ENCODE measurements at places on chromosomes 2 and 18.

- peak; percentile 90 for DNase-seq
Observed at GRCh38 chr2:202375033-202375608, 1.0 kb upstream of the BMPR2 start.

DNA sequence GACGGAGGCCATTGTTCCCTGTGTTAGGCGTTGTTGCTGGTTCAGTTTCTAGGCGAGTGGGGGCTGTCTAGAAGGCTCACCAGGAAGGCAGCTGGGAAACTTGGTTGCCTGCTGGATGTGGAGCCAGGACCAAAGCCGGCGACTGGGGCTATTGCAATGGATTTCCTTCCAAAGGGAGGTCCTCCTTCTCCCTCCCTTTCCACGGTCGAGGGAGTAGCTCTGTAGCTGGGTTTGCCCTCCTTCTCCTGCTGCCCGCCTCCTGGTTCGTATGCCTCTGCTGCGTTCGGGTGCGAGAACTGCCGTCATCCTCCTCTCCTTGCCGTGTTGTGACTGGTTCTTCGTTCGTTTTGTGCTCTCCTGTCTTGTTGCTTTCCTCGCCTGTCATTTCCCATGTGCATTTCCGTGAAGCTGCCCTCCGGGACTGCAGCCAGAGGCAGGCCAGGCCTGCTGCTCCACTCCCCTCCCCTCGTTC lies 203.4 kb downstream of the NEDD4L start:
- peak; percentile 50 for DNase-seq

DNA sequence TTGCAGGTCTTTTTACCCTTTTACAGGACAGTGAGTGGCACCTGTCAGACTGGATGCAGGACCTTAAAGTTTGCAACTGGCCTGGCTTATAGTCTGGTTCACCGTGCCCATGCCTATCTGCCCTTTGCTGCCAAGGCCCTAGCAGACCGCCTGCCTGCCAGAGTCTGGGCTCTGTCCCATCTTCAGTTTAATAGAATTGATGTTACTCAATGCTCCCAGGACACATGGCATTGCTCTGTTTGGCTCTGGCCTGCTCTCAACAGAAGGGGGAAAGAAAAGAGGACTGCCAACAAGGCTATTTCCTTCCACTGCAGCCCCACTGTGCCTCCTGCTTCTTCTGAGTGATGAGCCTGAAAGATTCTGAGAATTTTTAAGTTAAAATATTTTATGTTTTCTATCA lies 25.6 kb upstream of the TMEM178A start:
- DNase-seq, result no peak

GRCh38 chr2:98280376-98281102 lies 65.7 kb upstream of the CNGA3 start:
- DNase-seq, result peak; percentile 9

GRCh38 chr2:37880551-37880950 lies 44.5 kb upstream of the RMDN2 start:
- DNase-seq, result no peak

DNA sequence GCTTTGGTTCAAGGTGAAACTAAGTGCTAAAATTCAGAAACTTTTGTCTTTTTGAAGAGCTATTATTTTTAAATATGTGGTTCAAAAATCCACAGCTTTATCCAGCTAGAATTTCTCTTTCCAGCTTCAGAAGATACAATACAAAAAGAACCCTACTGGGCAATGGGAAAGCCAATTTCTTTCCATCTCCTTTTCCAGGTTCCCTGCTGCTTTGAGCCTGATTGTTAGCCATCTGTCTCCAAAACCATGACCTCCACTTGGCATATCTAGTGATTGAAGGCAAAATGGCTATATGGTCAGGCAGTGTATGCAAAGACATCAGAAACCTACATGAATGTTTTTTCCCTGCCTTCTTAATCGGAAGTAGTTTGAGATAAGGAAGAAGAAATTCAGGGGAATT lies 134.1 kb downstream of the KCNH7 start:
- DNase-seq, result no peak

DNA sequence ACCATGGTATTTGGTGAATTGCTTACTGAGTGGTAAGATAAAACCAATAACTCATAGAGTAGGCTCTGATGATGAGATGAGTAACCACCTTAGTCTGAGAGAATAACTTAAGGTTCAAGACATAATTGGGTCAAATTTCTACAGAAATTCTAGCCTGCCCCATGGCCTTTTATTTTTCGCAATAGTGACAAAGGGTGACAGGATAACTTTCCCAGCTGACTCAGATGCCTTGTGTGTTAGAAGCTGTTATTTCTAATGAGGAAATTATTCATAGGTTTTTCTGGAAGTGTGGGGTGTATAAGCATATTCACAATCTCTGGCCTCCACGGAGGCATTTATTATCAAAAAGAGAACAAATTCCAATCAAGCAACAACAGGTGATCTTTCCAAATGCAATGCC lies 159.0 kb downstream of the NUP35 start:
- DNase-seq, result no peak

DNA sequence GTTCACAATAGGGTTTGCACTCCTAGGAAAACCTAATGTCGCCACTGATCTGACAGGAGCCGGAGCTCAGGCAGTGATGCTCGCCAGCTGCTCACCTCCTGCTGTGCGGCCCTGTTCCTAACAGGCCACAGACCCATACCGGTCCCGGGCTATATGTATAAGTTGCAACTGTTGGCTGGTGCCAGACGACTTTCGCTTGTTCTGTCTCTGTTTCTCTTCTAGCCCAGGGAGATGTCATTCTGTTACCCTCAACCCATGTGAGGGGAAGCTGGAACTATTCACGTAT lies 170.3 kb downstream of the BCL2 start:
- no peak for DNase-seq

DNA sequence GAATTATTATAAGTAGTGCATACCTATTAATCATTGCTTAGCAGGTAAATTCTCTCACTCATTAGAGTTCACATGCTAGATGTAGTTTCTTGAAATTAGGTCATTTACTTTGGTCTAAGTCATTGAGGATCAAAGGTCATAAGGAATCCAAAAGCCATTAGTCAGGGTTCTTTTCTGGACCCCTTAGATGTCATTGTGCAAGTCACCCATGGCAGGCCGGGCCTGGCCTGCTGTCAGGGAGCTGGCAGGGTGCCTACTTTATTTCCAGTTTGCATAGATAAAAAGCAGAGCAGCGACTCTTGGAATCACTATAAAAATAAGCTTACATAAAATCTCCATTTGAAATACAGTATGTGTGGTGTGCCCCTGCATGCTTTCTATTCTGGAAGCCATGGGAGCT lies 91.3 kb downstream of the MEIS1 start:
- DNase-seq, result no peak

GRCh38 chr18:23716966-23717365 lies 27.7 kb downstream of the LAMA3 start:
- peak; percentile 42 for DNase-seq

DNA sequence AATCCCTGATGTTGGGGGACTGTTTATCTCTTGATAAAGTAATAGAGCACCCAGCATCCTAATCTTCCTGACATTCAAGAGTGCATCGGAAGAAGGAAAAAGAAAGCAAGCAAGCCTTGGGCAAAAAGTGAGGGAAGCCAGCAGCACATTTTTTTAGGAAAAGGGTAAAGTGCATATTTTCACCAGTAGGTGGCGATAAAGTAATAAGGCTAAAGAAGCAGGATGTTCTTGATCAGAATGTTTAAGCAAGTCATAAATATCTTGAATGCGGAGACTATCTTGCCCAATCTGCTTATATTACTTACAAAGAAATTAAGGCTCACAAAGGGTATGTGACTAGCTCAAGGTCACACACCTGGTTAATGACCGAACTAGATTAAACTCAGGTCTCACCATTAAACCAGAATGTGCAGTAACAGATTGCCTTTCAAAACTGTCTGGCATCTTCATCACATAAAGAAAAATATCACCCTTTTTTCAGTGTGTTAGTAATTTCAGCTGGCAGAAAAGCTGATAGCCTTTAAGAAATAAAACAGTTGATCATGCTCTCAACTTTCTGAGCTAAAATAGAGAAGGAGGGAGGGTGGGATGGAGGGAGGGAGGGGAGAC lies 83.8 kb downstream of the VIT start:
- peak; percentile 69 for DNase-seq

DNA sequence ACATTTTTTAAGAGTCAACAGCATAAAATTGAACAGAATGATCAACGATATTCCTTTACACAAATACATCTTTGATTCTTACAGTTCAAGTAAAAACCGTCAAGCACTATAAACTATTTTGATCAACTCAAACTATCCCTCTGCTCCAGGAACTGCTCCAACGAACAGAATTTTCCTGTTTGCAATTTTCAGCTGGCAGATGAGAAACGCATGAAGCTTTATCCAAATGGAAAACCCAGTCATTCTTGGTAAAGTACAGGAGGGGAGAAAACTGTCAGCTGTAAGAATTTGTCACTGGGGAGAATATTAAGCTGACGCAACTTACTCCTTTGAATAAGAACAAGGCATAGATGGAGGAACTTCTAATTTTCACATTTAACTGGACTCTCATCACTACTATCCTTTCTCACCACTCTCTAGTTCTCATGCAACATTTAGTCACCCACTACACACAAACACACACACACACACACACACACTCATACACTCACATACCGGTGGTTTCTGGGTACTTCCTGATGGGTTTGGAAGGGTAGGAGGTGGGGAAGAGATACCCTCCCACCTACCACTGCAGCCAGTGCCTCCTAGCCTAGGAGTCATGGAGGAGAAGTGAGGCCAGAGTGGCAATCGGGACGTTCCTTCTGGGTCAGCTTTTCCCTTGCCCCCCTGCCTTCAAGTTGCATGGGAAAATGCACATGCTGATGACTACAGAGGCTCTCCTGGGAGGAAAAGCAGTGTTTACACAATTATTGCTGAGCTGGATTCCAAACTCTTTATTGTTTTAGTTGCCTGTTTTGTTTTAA lies 54.0 kb upstream of the SPATS2L start:
- peak; percentile 92 for DNase-seq

DNA sequence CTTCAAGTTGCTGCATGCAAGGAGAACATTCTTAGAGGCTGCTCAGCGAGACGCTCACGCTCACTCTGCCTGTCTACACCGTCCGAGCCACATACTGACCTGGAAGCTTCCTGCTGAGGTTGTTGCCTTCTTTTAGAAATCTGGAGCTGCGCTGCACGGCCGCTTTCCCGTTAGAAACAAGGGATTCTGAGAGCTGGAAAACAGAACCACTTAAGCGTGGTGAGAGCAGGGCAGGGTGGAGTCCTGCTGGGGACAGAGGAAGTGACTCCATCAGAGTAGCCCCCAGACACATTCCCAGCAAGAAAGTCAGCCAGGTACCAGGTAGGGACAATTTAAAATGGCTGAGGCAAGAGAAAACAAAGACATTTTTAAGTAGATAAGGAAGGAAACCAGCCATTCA lies 135.2 kb downstream of the LAMA1 start:
- DNase-seq, result no peak

- no peak for DNase-seq
Observed at GRCh38 chr18:48006415-48007175, 76.1 kb upstream of the SMAD2 start.

DNA sequence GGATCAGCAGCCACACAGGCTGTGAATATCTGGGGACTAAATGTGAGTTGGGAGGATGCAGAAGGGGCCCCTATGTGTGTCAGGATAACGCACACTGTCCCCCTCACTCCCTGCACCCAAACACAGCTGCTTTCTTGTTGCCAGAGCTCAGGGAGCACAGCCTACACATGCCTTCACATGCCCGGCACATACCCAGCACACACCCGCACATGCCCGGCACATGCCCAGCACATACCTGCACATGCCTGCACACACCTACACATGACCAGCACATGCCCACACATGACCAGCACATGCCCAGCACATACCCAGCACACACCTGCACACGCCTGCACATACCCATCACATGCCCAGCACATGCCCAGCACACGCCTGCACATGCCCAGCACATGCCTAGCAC lies 75.6 kb downstream of the TPO start:
- no peak for DNase-seq

DNA sequence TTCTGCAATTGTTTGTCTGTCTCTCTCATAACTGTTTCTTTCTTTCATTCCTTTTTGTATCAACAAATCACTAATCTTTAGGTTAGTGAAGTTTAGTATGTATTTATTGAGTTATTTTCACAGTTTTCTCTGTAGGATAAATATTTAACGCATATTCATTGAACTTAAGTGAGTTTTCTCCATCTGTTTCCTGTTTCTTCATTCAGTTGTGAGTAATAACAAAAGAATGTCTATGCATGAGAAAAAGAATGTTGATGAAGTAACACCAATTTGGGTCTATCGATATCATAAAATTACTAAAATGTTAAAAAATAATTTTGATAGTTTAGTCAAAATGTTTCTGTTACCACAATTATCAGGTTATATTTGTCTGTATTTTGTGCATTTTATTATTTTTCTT lies 948.0 kb downstream of the DSC3 start:
- DNase-seq, result peak; percentile 65

- no peak for DNase-seq
Observed at GRCh38 chr2:143463719-143464118, 334.5 kb downstream of the ARHGAP15 start.

- DNase-seq, result no peak
Observed at GRCh38 chr2:207141386-207141785, 24.4 kb downstream of the KLF7 start.

DNA sequence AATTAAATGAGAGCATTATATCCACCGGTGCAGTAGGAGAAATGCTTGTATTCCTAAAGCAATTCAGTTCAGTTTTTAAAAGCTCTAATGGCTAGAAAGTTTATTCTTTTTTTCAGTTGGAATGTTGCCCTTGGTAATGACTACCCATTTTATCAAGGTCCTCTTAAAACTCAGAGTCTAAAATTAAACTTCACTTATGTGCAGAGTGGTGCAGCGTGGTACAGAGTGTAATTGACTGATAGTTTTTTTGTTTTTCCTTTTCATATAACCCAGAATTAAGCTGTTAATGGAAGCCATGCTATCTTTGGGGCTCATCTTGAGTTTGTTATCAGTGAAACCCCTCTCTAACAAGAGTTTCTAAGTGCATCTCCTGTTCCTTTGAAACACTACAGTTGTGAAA lies 21.4 kb downstream of the NCOA1 start:
- peak; percentile 4 for DNase-seq

DNA sequence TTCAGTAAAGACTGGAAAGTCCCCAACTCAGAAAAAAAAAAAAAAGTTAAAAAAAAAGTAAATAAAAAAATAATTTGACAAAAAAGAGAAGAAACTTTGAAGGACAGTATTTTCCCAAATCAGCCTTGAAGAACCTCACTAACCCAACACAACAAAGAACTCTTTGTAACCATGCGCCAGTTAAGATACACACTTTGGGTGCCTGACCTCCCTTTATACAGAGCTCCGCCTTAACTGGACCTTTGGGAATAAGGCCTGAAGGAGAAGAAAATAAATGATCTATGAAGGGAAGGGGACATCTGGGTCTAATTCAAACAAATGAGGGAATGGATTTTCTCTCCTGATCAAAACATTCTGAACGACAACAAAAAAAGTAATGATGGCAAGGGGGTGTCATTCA lies 2.2 kb upstream of the GFPT1 start:
- DNase-seq, result no peak

GRCh38 chr2:226001716-226002115 lies 602.2 kb downstream of the NYAP2 start:
- DNase-seq, result peak; percentile 32

GRCh38 chr2:175478096-175478768 lies 296.7 kb upstream of the ATP5MC3 start:
- peak; percentile 6 for DNase-seq

GRCh38 chr2:172496160-172496608 lies 59.7 kb upstream of the PDK1 start:
- no peak for DNase-seq

GRCh38 chr2:66697366-66697765 lies 262.4 kb downstream of the MEIS1 start:
- no peak for DNase-seq

- no peak for DNase-seq
Observed at GRCh38 chr2:38155015-38155414, 79.1 kb upstream of the CYP1B1 start.

- no peak for DNase-seq
Observed at GRCh38 chr2:100936972-100937542, 65.0 kb upstream of the RPL31 start.

GRCh38 chr2:42578621-42579020 lies 10.2 kb downstream of the MTA3 start:
- DNase-seq, result no peak
